ENCODE measurements at places on chromosomes 13 and 19.

GRCh38 chr13:108003626-108004025, 211.7 kb downstream of the LIG4 start:
- DNase-seq: no peak

DNA sequence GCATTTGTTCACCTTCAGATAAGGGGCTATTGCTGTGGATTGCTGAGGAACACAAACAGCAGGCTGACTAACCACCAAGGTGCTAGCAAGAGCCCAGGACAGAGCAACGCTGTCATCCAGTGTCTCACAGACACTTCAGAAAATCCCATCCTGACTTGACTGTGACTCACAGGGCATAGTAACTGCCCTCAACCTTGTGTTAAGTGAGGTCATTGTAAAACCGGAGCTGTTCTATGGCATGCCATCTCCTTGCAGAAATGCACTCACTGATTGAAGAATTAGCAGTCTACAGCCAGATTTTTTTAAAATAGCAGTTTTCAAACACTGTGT, 51.1 kb downstream of the TNFRSF19 start:
- DNase-seq: no peak

DNA sequence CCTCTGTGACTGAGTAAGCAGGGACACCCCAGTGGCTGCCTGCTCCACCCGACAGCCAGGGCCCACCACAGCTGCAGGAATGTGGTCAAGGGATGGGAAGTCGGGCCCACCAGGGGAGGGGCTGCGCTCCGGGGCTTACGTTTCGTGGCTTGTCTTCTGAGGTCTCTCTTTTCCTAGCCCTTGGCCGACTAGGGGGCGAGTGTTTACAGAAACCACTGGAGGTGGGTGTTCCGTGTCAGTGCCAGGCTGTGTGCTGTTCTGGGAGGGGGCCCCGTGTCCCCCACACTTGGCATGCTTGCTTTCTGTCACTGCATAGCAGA, 4.5 kb downstream of the ADAT3 start:
- no peak for DNase-seq

DNA sequence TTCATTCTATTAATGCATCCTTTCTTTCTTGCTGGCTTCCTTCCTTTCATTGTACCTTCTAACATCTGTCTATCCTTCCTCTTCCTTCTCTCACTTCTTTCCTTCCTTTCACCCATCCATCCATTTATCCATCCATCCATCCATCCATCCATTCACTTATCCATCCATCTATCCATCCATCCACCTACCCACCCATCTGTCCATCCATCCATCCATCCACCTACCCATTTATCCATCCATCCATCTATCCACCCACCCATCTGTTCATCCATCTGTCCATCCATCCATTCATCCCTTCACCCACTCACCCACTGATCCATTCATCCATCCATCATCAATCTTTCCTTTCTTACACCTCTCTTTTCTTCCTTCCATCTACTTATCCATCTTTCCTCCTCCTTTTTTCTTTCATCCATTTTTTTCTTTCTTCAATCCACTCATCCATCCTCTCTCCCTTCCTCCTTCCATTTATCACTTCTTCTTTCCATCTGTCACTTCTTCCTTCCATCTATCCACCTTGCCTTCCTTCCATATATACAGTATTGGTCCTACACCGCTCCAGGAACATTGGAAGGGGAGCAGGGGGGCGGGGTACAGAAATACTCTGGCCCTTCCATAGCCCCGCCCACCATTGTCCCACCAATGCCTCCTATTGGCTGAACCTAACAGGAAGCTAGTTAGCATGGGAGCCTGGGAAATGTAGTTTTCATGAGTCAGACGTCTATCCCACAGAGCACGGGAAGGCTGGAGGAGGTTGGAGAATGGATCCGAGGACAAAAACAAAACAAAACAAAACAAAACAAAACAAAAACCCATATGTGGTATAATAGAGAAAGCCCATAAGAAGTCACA, 45.9 kb downstream of the MBD3L1 start:
- DNase-seq: no peak

GRCh38 chr19:54164369-54165068, 5.0 kb upstream of the LENG1 start:
- peak; percentile 47 for DNase-seq

DNA sequence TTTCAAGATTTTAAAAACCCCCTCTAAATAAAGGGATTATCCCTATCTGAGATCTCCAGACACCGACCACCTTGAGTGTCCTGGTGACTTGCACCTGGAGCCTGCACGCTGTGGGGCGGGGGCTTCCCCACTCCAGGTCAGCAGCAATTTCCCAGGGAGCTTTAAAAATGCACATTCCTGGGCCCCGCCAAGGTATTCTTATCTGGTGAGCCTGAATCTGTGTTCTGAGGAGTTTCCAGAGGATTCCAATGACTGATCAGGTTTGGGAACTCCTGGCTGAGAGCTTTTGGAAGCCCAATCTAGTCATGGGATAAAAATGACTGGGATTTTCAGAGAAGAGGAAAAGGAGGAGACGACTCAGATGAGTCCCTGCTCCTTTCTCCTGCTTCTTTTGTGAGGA, 66.1 kb downstream of the FGF9 start:
- no peak for DNase-seq

GRCh38 chr19:3651684-3652083, 25.1 kb upstream of the CACTIN start:
- DNase-seq: no peak

DNA sequence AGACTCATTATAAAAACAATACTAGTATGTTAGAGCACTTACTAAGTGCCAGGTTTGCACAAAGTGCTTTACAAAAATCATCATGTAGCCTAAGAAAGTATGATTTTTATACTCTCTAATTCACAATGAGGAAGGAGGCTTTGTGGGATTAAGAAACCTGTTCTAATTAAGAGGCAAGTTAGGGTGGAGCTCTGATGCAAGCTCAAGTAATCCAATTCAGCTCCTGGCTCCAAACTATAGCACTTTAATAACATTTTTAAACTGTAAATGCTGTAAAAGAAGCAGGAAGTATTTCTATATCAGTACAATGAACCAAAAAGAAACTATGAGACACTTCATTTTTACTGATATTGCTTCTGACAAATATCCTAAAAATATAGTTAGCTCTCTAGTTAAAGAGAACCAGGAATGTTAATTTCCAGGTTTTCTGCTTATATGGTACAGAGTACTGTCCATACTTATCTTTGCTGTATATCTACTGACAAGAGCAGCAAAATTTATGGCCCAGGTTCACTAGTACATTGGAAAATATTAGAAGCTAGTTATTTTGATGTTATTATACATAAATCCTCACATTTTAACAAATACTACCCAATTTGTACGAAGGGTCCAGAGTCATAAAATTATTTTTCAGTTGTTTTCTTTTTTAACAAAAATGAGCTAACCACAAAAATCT, 482.0 kb downstream of the DIAPH3 start:
- DNase-seq: no peak

DNA sequence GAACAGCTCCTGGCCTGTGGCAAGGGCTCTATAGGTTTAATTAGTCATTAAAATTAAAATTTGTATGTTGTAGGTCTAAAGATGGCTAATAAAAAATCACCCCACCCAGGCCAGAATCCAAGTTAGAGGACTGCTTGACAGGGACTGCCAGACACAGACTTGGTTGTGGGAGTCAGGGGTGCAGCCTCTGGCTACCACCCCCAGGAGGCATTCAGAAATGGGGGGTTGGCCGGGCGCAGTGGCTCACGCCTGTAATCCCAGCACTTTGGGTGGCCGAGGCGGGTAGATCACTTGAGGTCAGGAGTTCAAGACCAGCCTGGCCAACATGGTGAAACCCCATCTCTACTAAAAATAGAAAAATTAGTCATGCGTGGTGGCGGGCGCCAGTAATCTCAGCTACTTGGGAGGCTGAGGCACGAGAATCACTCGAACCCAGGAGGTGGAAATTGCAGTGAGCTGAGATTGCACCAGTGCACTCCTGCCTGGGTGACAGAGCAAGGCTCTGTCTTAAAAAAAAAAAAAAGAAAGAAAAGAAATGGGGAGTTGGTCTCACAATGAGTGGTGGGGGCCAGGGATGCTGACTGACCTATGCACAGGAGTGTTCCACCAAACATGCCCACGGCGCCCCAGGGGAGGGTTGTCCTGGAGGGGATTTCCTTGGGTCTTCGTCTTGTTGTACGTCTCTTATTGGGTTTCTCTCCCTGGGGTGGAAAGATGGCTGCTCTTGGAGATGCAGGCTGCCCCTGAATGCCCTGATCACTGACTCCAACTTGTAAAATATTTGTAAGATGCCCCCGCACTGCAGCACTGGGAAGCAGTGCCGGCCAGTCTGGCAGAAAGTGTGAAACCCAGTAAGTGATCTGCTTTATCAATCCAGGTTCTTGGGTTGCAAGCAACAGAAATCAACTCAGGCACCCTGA, 68.8 kb downstream of the SIPA1L3 start:
- DNase-seq: no peak

GRCh38 chr13:53569453-53569852, 540.8 kb downstream of the OLFM4 start:
- no peak for DNase-seq

- no peak for DNase-seq
Observed at GRCh38 chr13:91329733-91330132, 17.8 kb upstream of the MIR17HG start.

DNA sequence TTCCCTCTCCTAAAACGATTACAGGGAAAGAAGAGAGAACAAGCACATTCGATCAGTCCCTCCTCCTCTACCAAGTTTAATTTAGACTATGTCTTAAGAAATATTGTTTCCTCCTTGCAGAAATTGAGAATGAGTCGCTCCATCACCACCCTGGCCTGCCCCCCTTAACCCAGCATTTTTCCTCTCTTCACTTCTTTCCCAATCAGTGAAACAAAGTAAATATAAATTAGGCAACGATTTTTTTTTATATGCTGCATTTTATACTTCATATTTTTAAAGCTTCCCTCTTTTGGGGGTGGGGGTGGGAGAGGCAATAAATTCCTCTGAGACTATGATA, 300.0 kb downstream of the SPRY2 start:
- no peak for DNase-seq

GRCh38 chr13:95003019-95003813, 290.9 kb upstream of the SOX21 start:
- DNase-seq: no peak

- no peak for DNase-seq
Observed at GRCh38 chr19:5916181-5916708, 2.2 kb downstream of the CAPS start.
